Substantia nigra (tissue), 51 donors: ENCODE measurements at places on chromosomes 5 and 9.

DNA sequence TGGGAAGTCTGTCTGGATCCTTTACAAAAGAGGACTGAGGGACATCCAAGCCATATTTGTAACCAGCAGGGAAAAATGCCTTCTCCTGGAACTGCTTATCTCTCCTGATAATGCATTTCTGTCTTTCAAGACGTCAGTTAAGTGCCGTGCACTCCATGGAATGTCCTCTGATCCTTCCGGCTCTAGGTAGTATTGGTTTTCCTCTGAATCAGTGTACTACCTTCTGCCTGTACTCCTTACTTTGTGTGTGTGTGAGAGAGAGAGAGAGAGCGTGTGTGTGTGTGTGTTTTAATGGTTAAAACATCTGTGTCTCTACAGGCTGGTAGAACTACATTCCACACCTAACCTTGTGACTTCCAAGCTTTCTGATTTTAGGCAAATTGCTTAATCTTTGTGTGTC is 89.9 kb downstream of the PIP5K1B start:
- no peak for DNase-seq

DNA sequence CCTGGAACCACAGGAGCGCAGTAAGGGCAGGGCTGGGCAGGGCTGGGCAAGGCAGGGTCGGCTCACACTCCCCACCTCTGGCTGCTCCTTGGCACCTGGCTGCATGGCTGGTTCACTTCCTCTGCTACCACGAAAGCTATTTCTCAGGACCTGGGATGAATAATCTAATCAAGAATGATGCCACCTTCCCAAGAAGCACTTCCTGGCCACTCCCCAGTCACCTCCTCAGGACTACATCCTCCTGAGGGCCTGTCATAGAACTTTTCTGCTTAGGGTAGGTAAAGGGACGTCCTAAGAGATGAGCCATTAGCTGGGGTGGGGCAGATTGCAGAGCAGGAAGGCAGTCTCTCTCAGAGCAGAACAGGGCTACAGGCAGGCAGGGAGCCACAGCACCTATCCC is 288.2 kb upstream of the MAP3K1 start:
- no peak for DNase-seq

DNA sequence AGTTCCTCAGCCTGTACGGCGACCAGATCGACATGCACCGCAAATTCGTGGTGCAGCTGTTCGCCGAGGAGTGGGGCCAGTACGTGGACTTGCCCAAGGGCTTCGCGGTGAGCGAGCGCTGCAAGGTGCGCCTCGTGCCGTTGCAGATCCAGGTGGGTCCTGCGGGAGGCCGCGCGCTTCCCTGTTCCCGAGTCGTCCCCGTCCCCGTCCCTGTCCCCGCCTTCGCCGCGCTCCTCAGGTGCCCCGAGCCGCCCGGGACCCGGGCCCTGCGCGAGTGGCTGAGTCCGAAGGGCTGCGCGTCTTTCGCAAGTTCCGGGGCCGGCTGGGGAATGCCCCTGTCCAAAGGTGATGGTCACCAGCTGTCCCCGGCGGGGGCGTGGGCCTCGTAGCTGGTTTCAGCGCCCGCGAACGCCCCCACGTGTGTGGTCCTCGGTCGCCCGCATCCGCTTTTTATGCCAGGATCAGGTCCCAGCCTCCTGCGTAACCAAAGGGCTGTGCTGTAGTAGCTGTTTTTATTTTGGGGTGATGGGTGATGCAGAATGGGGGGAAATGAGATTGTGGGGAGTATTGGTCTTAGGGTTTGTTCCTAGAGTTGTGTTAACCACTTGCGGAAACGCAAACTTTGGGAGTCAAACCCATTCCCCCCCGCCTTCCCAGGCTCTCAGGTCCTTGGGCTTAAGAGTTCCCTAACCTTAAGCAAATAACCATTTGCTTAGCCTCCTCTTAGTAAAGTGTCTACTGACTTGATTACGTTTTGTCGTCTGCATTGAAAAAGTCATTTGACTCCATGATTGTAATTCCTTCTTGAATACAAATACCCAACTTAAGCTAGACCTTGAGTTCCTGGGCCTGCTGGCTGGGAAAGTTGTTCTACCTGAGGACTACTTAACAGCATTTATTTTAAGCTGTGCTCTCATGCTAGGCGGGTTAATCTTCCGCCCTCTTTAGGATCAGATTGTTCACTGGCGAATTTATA is 663 bp downstream of the ISOC1 start:
- peak; percentile 48 for DNase-seq

- DNase-seq = no peak
Measured at GRCh38 chr5:131536850-131537448, 98.1 kb downstream of the RAPGEF6 start.
